ENCODE measurements at places on chromosomes 7 and 10.

DNA sequence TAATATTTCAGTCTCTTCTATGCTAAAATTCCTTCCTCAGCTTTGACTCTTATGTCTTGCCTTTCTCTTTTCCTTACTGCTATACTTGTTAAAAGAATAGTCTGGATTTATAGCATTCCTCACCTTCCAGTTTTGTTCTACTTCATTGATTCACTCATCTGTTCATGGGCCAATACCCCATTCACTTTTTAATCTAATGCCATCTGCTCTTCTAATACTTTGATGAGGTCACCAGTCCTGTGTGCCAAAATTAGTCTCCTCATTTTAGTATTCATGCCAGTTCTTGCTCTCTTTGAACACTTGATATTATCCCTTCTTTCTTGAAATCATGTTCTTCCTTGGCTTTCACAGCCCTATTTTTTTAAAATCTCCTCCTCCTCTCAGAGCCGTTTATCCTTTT, 19.3 kb downstream of the STK17A start:
- no peak for DNase-seq

DNA sequence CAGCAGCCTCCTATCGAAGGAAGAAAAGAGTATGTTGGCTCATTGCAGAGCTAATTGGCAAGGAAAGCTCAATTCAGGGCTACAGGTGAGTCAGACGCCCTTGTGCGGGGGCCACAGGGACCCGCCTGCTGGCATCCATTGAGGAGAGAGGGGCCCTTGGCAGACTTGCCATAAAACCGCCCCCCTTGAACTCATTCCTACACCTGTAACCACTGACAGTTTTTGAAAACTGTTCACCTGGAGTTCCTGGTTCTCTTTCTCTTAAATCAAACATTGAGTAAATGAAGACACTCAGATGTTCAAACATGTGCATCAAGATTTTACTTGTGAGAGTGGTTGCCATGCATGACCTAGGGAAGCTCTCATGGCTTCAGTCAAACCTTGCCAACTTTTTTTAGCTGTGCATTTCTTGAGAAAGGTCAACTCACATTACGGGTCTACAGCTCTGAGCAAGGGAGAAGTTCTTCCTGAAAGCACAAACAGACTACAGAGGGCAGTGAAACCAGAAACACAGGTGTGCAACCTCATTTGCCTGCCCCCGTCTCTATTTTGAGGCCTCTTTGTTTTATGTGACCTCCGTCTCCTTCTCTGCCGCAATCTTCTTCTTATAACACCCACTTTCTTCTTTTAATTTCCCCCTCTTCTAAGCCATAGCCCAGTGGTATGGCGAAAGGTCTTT, 87.8 kb downstream of the TBXAS1 start:
- DNase-seq = no peak

GRCh38 chr7:24723178-24723530, 34.1 kb downstream of the GSDME start:
- DNase-seq = no peak

GRCh38 chr10:72783410-72783833, 91.5 kb downstream of the MCU start:
- no peak for DNase-seq

DNA sequence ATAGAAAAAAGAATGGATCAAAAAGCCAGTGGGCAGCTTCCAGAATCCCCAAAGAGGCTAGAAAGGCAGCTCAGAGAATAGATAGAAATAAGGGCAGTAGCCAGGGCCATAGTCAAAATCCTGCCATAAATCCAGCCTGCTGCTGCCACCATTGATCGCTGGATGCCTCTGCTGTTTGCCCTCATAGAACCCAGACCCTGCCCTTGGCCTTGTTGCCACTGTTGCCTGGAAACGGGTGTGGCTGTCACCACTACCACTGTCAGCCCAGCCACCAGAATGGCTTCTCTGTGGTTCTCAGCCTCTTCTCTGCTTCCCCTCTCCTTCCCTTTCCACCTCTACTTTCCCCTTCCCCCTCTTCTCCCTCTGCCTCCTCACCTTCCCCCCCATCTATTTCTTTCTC, 57.8 kb downstream of the HHEX start:
- no peak for DNase-seq

GRCh38 chr10:85578860-85579259, 787.7 kb downstream of the GRID1 start:
- DNase-seq = no peak

Data from activated T-cell treated with anti-CD3 and anti-CD28 coated beads for 1 hour (primary cell).